ENCODE measurements at places on chromosomes 5 and 9.
A peak's percentile ranks its signal among the peaks of the same experiment; 100 is the strongest.

- H3K4me1 ChIP-seq, result no peaks in the 10 kb centered on the region
- no peaks in the 10 kb centered on the region for H3K27me3 ChIP-seq
- no peak for DNase-seq
- H3K27ac ChIP-seq, result no peak overlapping the region
- H3K4me3 ChIP-seq, result no peak overlapping the region
- no peaks in the 10 kb centered on the region for H3K36me3 ChIP-seq
These were observed 97.7 kb upstream of the PPP1R26 start for GRCh38 chr9:135381762-135382310.

GRCh38 chr9:112997236-112997941 is 14.6 kb downstream of the ZNF883 start:
- H3K36me3 ChIP-seq, result peaks cover 32% of the 10 kb centered on the region
- no peaks in the 10 kb centered on the region for H3K4me1 ChIP-seq
- no peak overlapping the region for H3K4me3 ChIP-seq
- DNase-seq, result no peak
- H3K27ac ChIP-seq, result no peak overlapping the region

GRCh38 chr9:72354704-72355103 is 10.3 kb downstream of the ZFAND5 start:
- no peak overlapping the region for H3K4me3 ChIP-seq
- peaks cover 23% of the 10 kb centered on the region for H3K36me3 ChIP-seq
- no peak overlapping the region for H3K27ac ChIP-seq
- DNase-seq, result no peak
- H3K27me3 ChIP-seq, result no peaks in the 10 kb centered on the region

DNA sequence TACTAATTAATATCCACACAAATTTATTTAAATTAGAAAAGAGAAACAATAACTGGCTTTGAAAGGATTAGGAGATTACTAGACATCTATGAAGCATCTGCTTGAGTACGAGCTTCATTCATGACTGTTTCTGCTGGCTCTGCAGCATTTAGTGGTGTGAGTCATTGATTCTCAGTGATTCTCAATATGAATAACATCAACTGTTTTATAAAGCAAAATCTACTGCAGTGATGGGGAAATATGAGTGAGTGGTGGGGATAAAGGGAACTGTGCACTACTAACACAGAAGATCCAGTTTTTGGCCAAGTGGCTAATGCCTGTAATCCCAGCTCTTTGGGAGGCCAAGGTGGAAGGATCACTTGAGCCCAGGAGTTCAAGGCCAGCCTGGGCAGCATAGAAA is 8.4 kb downstream of the FNBP1 start:
- DNase-seq, result no peak
- peaks cover 94% of the 10 kb centered on the region for H3K4me1 ChIP-seq
- H3K27ac ChIP-seq, result peak overlapping the region; percentile 99
- no peaks in the 10 kb centered on the region for H3K36me3 ChIP-seq
- peaks cover 6% of the 10 kb centered on the region for H3K27me3 ChIP-seq

DNA sequence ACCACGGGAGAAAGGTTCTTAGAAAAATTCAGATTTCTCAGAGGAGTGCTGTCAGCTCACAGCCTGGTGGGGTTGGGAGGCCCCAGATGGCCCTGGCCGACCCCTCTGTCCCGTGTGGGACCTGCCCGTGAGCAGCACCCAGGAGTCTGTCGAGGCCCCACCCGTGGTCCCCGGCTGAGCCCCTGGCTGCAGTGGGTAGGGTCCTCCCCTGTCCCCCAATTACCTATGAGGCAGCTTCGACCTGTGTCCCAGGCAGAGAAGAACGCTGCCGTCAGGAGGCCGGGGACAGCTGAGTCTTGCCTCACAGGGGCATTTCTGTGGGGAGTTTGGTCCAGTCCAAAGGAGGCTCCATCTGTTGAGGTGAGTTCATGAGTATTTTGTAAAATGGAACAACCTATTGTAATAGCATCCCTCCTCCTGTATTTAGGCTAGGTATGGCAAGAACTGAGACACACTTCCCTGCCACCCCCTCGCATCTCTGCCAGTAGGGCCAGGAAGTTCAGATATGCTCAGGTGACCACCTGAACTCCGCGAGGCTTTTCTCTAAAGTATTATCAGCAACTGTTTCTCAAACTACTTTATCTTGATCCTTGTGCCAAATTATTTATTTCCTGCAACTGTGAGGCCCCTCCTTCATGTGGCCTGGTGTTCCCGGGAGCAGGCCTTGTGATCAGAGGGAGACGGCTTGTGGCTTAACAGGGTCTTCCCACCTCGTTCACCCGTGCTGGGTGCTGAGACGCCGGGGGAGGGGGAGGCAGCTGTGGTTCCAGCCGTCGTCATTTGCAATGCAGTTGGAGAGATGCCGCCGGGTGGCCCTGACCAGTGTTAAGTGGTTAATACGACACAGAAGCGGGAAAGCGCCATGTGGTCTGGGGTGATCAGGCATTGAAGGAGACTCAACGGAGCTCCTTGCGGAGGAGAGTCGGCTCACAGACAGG is 1.7 kb downstream of the AHRR start:
- peaks cover 11% of the 10 kb centered on the region for H3K27me3 ChIP-seq
- H3K4me3 ChIP-seq, result peak overlapping the region; percentile 33
- DNase-seq, result no peak

GRCh38 chr9:98545021-98545420 is 163.7 kb downstream of the GABBR2 start:
- no peaks in the 10 kb centered on the region for H3K4me1 ChIP-seq

DNA sequence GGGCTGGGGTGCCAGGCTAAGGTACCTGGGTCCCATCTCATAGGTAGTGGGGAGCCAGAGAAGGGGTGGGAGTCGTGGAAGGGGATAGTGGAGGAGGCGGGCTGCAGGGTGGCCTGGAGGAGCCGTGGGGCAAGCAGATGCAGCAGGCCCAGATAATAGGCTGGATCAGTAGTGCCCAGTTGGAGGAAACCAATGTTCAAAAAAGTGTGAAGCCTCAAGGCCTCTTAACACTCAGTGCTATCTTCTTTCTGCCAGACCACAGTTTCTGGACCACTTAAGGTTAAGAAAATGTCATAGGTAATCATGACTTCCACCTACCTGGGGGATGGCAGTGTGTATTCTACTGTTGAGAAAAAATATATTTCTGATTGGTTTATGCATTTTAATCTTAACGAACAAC is 63.3 kb upstream of the TGFBR1 start:
- H3K27ac ChIP-seq, result peak overlapping the region; percentile 88
- peak; percentile 34 for DNase-seq
- peaks cover 11% of the 10 kb centered on the region for H3K36me3 ChIP-seq
- H3K27me3 ChIP-seq, result peaks cover 2% of the 10 kb centered on the region

GRCh38 chr5:36691696-36692371 is 85.4 kb downstream of the SLC1A3 start:
- no peaks in the 10 kb centered on the region for H3K36me3 ChIP-seq
- no peak overlapping the region for H3K27ac ChIP-seq
- DNase-seq, result no peak
- H3K4me1 ChIP-seq, result peaks cover 11% of the 10 kb centered on the region
- no peak overlapping the region for H3K4me3 ChIP-seq

DNA sequence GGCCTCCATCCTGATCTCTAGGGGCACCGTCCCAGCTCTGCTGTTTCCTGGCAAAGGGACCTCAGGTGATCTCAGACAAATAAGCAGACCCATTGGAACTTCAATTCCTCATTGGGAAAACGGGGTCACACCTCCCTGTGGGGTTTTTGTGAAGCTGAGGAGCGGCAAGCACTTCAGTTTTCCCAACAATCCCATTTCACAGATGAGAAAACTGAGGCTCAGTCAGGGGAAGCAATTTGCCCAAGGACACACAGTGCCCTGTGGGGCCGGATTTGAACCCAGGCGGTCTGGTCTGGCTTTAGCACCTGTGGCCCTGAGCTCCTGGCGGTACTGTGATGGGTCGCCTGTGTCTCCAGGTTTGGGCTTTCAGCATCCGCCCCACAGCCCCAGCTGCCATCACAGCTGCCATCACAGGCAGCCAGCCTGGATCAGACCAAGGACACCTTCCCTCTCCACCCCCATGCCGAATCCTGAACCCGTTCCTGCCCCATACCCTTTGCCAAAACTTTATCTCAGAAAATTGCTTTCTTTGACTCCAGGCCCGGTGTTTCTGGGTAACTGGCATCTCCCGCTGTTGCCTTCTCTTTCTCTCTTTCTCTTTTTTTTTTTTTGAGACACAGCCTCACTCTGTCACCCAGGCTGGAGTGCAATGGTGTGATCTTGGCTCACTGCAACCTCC is 26.4 kb downstream of the NCS1 start:
- no peak overlapping the region for H3K4me3 ChIP-seq
- DNase-seq, result no peak
- no peak overlapping the region for H3K27ac ChIP-seq
- no peaks in the 10 kb centered on the region for H3K36me3 ChIP-seq
- peaks cover 5% of the 10 kb centered on the region for H3K4me1 ChIP-seq

DNA sequence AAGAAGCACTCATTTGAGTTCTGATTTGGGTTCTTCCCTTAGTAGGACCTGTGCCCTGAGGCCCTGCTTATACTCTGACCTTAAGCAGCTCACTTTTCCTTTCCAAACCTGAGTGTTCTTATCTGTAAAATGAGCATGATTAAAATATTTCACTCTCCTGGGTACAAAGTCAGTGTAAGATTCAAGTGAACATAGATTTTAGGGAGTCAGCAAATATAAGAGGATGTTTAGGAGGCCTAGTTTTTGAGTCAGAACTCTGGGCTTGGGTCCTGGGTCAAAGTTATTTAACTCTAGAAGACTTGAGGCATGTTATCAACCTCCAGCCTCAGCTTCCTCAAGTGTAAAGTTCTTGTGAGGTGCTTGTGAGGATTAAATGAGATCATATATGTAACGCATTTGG is 8.7 kb upstream of the SPARC start:
- no peaks in the 10 kb centered on the region for H3K4me1 ChIP-seq
- H3K27me3 ChIP-seq, result peaks cover 4% of the 10 kb centered on the region
- DNase-seq, result no peak
- no peak overlapping the region for H3K4me3 ChIP-seq

GRCh38 chr5:160693831-160694465 is 158.1 kb downstream of the ATP10B start:
- DNase-seq, result no peak
- no peaks in the 10 kb centered on the region for H3K4me1 ChIP-seq
- no peak overlapping the region for H3K4me3 ChIP-seq
- peaks cover 1% of the 10 kb centered on the region for H3K27me3 ChIP-seq

- DNase-seq, result no peak
- H3K36me3 ChIP-seq, result no peaks in the 10 kb centered on the region
- peaks cover 3% of the 10 kb centered on the region for H3K27me3 ChIP-seq
- no peak overlapping the region for H3K27ac ChIP-seq
These were observed 214.5 kb downstream of the ATP10B start for GRCh38 chr5:160637357-160638090.

GRCh38 chr5:110852053-110852452 is 113.2 kb downstream of the SLC25A46 start:
- H3K4me3 ChIP-seq, result no peak overlapping the region
- no peaks in the 10 kb centered on the region for H3K36me3 ChIP-seq
- DNase-seq, result no peak

DNA sequence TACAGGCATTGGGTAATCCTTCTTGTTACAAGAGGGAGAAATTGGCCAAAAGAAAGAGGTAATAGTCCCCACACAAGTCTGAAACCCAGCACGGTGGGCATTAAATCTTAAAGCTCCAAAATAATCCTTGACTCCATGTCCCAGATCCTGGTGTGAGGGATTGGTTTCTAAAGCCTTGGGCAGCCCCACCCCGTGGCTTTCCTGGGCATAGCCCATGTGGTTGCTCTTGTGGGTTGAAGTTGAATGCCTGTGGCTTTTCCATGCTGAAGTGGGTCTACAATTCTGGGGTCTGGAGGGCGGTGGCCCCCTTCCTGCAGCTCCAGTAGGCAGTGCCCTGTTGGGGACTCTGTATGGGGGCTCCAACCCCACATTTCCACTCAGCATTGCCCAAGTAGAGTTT is 91.8 kb upstream of the LARP1 start:
- H3K27me3 ChIP-seq, result peaks cover 3% of the 10 kb centered on the region
- H3K27ac ChIP-seq, result no peak overlapping the region
- H3K36me3 ChIP-seq, result peaks cover 4% of the 10 kb centered on the region
- no peak overlapping the region for H3K4me3 ChIP-seq
- DNase-seq, result no peak

DNA sequence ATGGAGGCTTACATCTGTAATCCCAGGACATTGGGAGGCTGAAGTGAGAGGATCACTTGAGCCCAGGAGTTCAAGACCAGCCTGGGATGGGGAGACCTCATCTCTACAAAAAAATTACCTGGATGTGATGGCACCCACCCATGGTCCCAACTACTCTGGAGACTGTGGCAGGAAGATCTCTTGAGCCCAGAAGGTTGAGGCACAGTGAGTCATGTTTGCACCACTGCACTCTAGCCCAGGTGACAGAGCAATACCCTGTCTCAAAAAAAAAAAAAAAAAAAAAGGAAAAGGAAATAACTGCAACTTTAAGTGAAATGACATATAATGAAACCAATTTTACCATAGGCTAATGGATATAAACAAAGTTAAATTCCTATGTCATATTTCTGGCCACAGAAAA is 152.1 kb upstream of the DHFR start:
- H3K27ac ChIP-seq, result no peak overlapping the region
- no peak for DNase-seq
- no peaks in the 10 kb centered on the region for H3K27me3 ChIP-seq
- H3K4me1 ChIP-seq, result peaks cover 6% of the 10 kb centered on the region

DNA sequence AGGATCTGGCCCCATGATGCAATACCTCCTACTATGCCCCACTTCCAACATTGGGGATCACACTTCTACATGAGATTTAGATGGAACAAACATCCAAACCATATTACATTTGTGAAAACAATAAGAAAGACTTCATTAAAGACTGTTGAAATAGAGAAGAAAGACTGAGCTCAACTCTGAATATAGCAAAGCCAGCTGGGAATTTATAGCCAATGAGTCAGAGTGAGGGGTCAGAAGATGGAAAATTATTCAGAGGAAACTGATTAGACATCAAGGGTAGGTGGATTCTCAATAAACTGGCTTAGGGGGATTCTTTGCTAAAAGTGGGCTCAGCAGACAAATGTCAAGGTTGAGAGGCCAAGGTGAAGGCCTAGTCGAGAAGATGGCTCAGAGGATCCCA is 25.6 kb downstream of the BTF3 start:
- no peaks in the 10 kb centered on the region for H3K36me3 ChIP-seq
- DNase-seq, result no peak
- peaks cover 10% of the 10 kb centered on the region for H3K4me1 ChIP-seq
- H3K27ac ChIP-seq, result no peak overlapping the region
- H3K27me3 ChIP-seq, result peaks cover 4% of the 10 kb centered on the region

DNA sequence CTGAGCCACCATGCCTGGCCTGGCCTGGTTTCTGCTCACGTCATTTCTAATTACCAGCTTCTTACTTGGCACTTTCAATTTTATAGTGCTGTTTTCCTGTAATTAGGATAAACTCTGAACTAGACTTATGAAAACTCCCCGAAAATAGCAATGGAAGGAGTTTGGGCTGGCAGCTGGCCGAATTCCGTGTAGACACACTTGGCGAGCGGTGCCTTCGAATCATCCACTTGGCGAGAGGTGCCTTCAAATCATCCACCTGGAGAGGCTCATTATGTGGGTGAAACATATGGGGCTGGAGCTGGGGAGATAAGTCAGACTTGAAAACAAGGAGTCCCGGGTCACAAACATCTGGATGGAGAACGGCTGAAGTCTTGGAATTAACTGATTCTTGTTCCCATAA is 203.7 kb downstream of the ROR2 start:
- H3K4me1 ChIP-seq, result no peaks in the 10 kb centered on the region
- H3K27me3 ChIP-seq, result peaks cover 8% of the 10 kb centered on the region
- H3K27ac ChIP-seq, result no peak overlapping the region
- no peaks in the 10 kb centered on the region for H3K36me3 ChIP-seq

GRCh38 chr5:143691945-143692290 is 120.0 kb upstream of the HMHB1 start:
- no peak for DNase-seq
- H3K27ac ChIP-seq, result no peak overlapping the region
- peaks cover 63% of the 10 kb centered on the region for H3K4me1 ChIP-seq
- H3K27me3 ChIP-seq, result peaks cover 10% of the 10 kb centered on the region
- H3K4me3 ChIP-seq, result peak overlapping the region; percentile 11
- peaks cover 8% of the 10 kb centered on the region for H3K36me3 ChIP-seq

GRCh38 chr5:179765400-179765799 is 28.4 kb upstream of the LTC4S start:
- no peak overlapping the region for H3K27ac ChIP-seq
- peaks cover 2% of the 10 kb centered on the region for H3K27me3 ChIP-seq
- H3K36me3 ChIP-seq, result peaks cover 3% of the 10 kb centered on the region
- no peak overlapping the region for H3K4me3 ChIP-seq
